Neural crest cell (in vitro differentiated cells): ENCODE measurements at places on chromosomes 4 and X. TPM values are rescaled to one million over a fixed set of nuclear protein-coding genes. Genes with fewer than 3 reads are reported as not detected.

DNA sequence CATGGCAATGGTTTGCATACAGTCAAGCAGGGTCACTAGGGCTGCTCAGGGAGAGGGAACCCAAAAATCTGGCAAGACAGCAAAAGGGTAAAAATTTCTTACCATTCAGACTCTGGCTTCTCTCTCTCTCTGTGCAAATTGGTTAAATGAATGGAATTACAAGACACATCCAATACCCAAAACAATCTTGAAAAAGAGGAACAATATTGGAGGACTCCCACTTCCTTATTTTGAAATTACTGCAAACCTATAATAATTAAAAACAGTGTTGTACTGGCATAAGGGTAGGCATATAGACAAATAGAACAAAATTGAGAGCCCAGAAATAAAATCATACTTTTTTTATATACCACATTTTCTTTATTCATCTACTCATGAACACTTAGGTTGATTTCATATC, 24.1 kb downstream of the ETDA start:
- DNase-seq = no peak
- H3K4me1 ChIP-seq = no peaks in the 10 kb centered on the region
- H3K36me3 ChIP-seq = peaks cover 2% of the 10 kb centered on the region
- no peaks in the 10 kb centered on the region for H3K27me3 ChIP-seq
- H3K27ac ChIP-seq = no peak overlapping the region

- H3K27ac ChIP-seq = no peak overlapping the region
- no peak overlapping the region for H3K4me3 ChIP-seq
- H3K36me3 ChIP-seq = peaks cover 4% of the 10 kb centered on the region
- DNase-seq = no peak
- H3K27me3 ChIP-seq = no peaks in the 10 kb centered on the region
Measured at GRCh38 chrX:71941145-71941544, 30.5 kb downstream of the NHSL2 start.

The CD40LG gene
- total RNA-seq = not detected in 2 replicates

GRCh38 chr4:100926039-100926717, 408.4 kb upstream of the EMCN start:
- no peaks in the 10 kb centered on the region for H3K27me3 ChIP-seq
- H3K4me3 ChIP-seq = no peak overlapping the region
- H3K27ac ChIP-seq = no peak overlapping the region
- no peaks in the 10 kb centered on the region for H3K4me1 ChIP-seq
- no peak for DNase-seq
- no peaks in the 10 kb centered on the region for H3K36me3 ChIP-seq

- no peaks in the 10 kb centered on the region for H3K36me3 ChIP-seq
- H3K4me3 ChIP-seq = no peak overlapping the region
- DNase-seq = no peak
Measured at GRCh38 chr4:20443015-20443805, 191.5 kb downstream of the SLIT2 start.

The BEX1 gene
- total RNA-seq = 60.0 TPM in 2 replicates
